RCC 7860 (cell line): ENCODE measurements at places on chromosomes 7 and 10.

DNA sequence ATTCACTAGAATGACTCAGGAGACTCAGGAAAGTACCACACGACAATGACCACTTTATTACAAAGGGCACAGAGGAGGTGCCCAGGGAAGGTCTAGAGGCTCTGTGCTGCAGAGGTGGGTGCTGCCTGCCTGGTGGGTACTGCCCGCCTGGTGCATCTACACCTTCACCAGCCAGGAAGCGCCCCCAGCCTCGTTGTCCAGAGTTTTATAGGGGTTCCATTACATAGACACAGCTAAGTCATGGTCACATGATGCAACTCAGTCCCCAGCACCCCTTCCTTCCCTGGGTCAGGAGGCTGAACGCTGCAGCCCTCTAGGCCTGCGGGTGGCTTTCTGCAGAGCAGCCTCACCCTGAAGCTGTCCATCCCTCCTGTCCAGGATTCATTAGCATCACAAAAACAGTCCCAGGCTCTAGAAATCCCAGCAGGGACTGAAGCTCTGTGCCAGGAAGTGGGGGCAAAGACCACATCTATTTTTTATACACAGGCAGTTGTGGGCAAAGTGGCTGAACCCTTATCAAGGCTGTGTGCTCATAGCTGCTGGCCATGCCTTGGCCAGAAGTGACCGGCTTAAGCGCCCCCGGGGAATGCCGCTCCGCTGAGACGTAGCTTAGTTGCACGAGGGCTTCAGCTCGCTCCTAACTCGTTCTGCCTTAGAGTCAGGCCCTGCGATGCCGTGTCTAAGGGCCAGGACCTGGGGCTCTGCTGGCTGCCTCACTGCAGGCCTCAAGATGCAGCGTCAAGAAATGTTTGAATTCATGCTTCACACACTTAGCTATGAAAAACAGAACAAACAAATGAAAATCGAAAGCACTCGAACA, 219.0 kb downstream of the GLRX3 start:
- no peak for DNase-seq

GRCh38 chr10:126294451-126294850, 93.8 kb downstream of the ADAM12 start:
- peak; percentile 76 for DNase-seq

DNA sequence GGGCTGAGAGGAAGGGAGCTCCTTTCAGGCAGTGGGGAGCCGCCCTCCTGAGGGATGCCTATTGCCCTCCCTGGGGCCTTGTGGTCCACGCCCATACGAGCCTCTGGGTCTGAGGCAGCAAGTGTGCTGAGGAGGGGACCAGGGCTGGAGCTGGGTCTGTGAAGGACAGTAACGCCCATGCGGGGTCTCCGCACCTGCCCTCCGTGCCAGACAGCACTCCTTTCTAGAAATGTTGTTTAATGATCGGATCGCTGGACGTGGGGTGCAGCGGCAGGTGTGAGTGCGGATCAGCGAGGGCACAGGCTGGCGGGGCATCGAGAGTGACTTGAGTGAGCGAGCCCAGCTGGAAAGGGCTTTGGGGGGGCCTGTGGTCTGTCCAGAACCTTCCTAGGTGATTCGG, 70.1 kb downstream of the ELFN1 start:
- no peak for DNase-seq

DNA sequence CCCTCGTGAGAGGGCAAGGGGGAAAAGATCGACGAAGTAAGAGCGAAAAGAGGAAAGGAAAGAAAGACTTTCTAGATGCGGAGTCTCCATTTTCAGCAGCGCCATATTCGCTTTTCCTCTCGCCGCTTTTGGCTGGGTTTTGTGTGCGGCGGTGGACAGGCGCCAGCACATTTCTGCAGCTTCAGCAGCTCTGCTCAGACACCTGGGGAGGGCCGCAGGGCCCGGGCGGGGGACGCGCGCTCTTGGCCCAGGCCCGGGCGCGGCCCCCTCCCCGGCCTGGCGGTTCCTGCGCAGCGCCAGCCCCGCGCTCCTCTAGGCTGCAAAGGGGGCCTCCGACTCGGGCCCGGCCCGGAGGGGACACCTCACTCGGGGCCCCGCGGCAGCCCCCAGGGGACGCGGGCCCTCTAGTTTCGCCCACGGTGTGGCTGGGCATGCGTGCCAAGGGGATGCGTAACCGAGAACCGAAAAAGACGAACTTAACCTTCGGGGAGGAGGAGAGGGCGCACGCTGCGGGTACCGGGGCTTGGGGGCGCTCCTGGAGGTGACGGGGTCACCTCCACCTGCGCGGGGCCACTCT, 34.5 kb upstream of the EBLN1 start:
- no peak for DNase-seq

DNA sequence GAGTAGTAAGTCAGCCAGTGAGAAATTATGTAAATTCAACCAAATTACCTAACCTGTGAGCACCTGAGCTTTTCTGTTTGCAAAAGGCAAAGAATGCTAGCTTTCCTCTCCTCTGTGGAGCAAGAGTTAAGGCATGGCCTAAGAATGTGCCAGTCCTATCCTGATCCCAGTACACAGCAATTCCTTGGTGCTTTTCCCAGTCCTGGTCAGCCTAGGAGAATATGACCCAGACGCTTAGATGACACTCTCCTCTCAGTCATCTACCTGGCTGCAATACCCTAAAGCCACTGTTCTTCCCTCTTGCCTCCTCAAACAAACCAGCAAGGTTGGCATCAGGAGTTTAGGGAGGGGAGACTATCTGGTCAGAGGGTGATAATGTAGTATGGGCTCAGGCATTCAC, 4.1 kb downstream of the PDLIM1 start:
- DNase-seq, result no peak

- peak; percentile 56 for DNase-seq
Observed at GRCh38 chr10:126569513-126570244, 100.8 kb downstream of the C10orf90 start.
